IMR-90 (cell line): ENCODE measurements at places on chromosomes 12 and 14. TPM values are rescaled to one million over a fixed set of nuclear protein-coding genes. Genes with fewer than 3 reads are reported as not detected.

Gene PIANP
- under 0.01 and 0.18 TPM in 2 replicates for total RNA-seq

Gene EFS
- total RNA-seq = 2.2 and 2.5 TPM in 2 replicates

Gene GDF3
- not detected in 2 replicates for total RNA-seq

Gene MMAB
- total RNA-seq = 14.2 and 16.5 TPM in 2 replicates

Gene MAP3K9
- total RNA-seq = 0.18 and 0.28 TPM in 2 replicates

Gene BBS10
- 10.0 and 15.8 TPM in 2 replicates for total RNA-seq

Gene TTC9
- total RNA-seq = not detected in 2 replicates

Gene CCDC197
- total RNA-seq = not detected in 2 replicates

Gene RARG
- total RNA-seq = 7.5 and 7.9 TPM in 2 replicates

Gene SIRT4
- 0.83 and 2.0 TPM in 2 replicates for total RNA-seq

Gene C12orf75
- 145 and 216 TPM in 2 replicates for total RNA-seq

Gene DPPA3
- total RNA-seq = not detected in 2 replicates
